ENCODE measurements at places on chromosomes 6 and 20. TPM values are rescaled to one million over a fixed set of nuclear protein-coding genes. Genes with fewer than 3 reads are reported as not detected.

LINC00237 gene
- total RNA-seq = not detected

PSMB8 gene
- 57.1 TPM for total RNA-seq

ARG1 gene
- not detected for total RNA-seq

SNAP91 gene
- total RNA-seq = 0.57 TPM

DEFB121 gene
- total RNA-seq = not detected

TGM2 gene
- 168 TPM for total RNA-seq
